GM04503 (cell line): ENCODE measurements at places on chromosomes 2 and 18.

GRCh38 chr18:51716277-51716676, 518.8 kb upstream of the MEX3C start:
- no peak for DNase-seq

GRCh38 chr2:70561893-70562292, 8.3 kb upstream of the TGFA start:
- no peak for DNase-seq

- no peak for DNase-seq
Observed at GRCh38 chr2:220341014-220341413, 713.6 kb downstream of the SLC4A3 start.

- peak; percentile 23 for DNase-seq
Observed at GRCh38 chr2:25879133-25879730, 945 bp upstream of the ASXL2 start.

- no peak for DNase-seq
Observed at GRCh38 chr2:194301946-194302345, 1355.1 kb upstream of the SLC39A10 start.

- peak; percentile 76 for DNase-seq
Observed at GRCh38 chr2:61210332-61210981, 48.5 kb downstream of the C2orf74 start.

DNA sequence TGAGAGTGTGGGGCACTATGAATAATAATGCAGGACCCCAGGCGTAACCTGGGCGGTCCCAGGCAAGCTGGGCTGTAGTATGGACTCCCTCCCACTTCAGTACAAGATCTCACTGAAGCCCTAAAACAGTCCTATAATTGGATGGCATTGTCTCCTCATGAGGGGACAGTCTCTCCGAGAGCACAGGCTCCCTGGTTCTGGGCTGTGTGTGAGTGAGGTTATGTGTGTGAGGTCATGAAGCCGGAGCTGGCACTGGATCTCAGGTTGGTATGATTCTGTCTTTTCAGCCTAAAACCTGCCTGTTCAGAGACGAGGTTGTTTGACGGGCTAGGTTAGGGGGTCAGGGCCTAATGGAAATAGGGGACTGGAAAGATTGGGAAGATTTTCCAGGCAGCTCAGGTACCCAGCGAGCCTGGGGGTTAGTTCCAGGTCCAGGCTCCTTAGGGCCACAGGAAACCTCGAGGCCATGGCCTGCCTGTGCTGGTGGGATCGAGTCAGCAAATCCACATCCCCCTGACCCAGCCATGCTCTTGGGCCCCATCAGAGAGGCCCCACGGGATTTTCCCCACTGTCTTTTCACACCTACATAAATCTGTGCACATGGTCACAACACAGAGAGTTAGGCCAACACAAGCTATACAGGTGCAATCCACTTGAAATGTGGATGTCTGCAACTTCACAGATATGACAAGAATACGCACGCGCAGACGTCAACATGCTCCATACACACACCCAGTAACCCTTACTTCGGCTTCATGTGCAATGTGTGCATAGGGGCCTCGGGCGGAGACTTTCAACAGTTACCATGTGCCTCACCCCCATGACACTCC, 94.8 kb downstream of the INHBB start:
- DNase-seq: no peak

DNA sequence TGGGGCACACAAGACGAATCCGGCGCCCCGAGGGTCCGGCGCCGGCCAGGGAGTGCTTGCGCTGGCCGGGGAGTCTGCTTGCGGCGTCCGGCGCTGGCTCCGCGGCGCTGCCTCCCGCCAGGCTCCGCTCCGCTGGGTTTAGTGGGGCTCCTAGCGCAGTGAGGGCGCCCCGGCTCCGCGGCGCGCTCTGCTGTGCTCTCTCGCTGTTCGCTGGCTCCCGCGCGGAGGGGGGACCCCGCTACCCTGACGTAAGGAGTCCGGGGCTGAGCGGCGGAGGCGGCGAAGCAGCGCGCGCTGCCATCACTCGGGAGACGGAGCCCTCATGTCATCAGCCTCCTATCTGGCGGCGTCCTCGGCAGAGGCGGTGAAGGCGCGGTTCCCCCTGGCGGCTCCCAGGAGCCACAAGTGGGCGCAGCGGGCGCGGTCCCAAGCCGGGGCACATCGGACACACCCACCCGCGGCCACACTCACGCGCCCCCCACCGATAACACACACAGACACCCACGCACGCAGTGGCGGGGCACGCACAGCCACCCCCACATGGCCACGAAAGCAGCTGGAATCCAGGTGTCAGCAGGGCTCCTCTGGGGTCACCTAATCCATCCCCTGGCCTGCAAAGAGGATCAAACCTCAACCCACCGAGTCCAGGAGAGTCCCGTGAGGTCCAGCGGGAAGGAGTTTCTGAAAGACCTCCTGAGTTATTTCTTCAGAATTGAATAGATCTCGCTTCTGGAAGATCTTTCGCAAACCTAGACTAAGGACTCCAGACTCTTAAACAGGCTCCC, at the start of gene C1QL2:
TSS of gene C1QL2 (minus strand) at position 189 of the 785 bp plus-strand sequence. CDS start 482 bp downstream, outside the sequence.
- DNase-seq: no peak

- DNase-seq: no peak
Observed at GRCh38 chr2:15809404-15809803, 130.9 kb upstream of the MYCN start.

DNA sequence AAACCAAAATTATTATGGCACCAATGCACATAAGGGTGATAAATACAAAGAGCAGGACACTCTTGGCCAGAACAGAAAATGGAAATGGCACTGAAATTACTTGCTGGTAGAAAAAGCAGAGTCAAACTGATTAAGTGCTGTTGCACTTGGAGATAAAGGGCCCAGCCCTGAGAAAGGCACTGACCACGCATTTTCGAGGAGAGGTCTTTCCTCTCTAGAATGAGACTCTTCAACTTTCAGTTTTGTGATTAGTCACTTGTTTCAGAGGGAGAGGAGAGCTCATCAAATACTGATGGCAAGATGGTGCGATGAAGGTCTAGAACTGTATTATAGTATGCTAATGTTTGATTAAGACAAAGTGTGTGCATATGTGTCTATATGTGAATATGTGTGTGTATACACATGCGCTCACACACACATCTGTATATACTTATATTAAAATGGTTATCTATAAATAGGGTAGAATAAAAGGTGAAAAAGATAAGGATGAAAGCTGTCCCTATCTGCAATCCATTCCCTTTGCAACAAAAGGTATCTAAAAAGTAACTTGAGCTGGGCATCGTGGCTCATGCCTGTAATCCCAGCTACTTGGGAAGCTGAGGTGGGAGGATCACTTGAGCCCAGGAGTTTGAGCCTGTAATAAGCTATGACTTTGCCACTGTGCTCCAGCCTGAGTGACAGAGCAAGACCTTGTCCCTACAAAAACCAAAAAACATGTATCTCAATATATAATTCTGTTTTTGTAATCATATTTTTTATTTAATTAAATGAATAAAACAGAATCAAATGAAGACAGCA, 48.8 kb upstream of the ZDBF2 start:
- no peak for DNase-seq

DNA sequence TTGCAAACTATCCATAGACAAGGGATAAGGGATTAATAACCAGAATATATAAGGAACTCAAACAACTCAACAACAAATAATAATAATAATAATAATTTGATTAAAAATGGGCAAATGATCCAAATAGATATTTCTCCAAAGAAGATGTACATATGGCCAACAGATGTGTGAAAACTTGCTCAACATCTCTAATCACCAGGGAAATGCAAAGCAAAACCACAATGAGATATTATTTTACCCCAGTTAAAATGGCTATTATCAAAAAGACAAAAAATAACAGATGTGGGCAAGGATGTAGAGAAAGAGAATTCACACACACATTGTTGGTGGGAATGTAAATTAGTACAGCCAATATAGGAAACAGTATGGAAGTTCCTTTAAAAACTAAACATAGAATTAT, 26.9 kb downstream of the DNAH7 start:
- DNase-seq: no peak

GRCh38 chr2:226798422-226799210, 1.0 kb downstream of the IRS1 start:
- DNase-seq: no peak

- DNase-seq: no peak
Observed at GRCh38 chr2:118430510-118431164, 342.4 kb downstream of the INSIG2 start.

DNA sequence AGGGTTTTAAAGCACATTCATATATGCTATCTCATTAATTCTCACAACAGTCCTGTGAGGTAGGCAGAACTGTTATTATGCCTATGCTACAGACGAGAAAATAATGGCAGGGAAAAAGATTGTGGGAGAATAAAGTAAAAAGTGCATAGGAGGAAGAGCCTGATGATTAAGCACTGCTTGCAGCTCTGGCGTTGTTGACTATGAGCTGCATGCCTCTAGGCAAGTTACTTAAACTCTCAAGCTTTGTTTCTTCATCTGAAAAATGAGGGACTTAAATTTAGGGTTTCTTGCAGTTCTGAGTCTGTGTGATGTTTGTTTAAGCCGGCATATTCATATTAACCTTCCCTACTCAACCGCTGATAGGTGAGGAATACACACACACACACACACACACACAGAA, 51.6 kb upstream of the RAPH1 start:
- no peak for DNase-seq

DNA sequence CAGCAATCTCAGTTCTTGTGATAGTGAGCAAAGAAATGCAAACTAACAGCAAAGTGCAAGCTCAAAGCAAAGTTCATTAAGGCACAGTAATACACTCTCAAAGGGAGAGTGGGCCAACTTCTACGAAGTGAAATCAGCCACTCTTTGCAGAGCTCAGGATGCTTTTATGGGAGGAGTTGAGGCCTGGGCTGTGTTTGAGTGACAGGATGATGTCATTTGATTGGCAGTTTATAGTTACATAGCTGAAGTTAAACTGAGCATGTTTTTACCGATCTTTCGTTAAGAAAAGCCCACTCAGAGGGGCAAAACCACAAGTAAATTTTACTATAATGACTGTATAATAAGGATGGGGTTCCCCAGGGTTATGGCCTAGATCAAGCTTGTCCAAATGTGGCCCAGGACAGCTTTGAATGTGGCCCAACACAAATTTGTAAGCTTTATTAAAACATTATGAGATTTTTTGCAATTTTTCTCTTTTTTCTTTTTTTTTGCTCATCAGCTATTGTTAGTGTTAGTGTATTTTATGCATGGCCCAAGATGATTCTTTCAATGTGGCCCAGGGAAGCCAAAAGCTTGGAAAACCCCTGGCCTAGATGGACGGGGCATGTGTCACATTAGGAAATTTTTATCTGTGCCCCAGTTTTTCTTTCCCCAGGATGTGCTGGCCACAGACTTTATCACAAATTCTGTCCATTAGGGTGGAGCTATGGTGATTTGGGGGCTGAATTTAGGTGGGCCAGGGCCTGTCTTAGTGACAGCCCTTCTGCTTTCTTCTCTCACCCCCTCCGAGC, 8.3 kb upstream of the DNAH7 start:
- DNase-seq: no peak

- no peak for DNase-seq
Observed at GRCh38 chr2:74515981-74516633, 1.9 kb downstream of the TLX2 start.

GRCh38 chr2:157874997-157875640, 1.0 kb downstream of the ACVR1 start:
- DNase-seq: peak; percentile 91

DNA sequence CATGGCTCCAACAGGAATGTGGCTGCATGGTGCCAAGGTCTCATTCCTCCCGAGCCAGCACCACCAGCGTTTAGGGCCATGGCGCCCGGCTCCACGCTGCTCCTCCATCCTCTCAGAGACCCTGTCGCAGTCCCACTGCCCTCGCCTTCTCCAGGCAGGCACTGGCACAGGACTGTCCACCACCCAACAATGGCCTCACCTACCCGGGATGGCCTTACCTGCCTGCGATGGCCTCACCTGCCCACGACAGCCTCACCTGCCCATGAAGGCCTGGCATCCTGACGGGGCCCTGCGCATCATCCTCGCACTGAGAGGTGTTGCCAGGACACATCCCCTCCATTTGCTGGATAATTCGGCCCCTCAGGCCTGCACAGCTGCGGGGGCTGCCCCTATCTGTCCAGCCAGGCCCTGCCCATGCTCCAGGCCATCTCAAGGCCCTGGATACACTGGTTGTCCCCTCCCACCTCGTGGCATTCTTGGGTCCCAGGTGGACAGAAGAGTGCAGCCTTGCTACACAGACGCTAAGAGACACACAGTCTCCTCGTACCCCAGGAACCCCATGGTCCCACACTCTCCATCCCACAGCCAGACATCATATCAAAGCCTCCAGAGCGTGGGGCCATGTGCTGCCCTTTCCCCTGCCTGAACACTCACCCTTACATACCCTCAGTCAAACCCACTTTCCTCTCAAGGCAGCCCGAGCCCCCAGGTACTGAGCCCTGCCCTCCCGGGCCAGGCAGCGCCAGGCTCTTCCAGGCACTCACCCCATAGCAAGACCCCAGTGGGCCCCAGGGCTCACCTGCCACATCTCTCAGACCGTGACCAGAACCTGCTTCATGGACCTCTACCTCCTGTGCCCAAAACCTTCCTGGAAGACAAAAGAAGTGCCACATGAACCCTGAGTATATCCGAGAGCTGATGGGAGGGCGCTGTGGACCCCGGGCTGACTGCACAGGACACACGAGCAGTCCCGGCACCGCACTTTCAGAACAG, 268.6 kb downstream of the EIPR1 start:
- DNase-seq: no peak

DNA sequence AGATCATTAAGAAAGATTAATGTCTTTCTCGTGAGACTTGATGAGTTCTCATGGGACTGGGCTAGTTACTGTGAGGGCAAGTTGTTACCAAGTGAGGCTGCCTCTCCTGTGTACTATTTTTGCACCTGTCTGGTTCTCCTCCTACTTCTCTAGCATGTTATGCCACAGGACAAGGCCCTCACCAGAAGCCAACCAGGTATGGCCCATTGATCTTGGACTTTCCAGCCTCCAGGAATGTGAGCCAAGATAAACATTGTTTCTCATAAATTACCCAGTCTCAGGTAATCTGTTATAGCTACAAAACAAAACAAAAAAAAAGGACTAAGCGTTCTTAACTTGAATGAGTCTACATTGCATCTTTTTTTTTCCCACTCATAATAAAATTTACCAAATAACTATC, 184.1 kb downstream of the CDH7 start:
- no peak for DNase-seq

GRCh38 chr18:42954887-42955286, 160.6 kb downstream of the RIT2 start:
- no peak for DNase-seq

GRCh38 chr2:120486946-120487345, 141.0 kb downstream of the INHBB start:
- DNase-seq: no peak

GRCh38 chr2:109609352-109610024, 4.3 kb downstream of the SEPTIN10 start:
- DNase-seq: peak; percentile 31
